ENCODE measurements at places on chromosomes 11 and 22.

DNA sequence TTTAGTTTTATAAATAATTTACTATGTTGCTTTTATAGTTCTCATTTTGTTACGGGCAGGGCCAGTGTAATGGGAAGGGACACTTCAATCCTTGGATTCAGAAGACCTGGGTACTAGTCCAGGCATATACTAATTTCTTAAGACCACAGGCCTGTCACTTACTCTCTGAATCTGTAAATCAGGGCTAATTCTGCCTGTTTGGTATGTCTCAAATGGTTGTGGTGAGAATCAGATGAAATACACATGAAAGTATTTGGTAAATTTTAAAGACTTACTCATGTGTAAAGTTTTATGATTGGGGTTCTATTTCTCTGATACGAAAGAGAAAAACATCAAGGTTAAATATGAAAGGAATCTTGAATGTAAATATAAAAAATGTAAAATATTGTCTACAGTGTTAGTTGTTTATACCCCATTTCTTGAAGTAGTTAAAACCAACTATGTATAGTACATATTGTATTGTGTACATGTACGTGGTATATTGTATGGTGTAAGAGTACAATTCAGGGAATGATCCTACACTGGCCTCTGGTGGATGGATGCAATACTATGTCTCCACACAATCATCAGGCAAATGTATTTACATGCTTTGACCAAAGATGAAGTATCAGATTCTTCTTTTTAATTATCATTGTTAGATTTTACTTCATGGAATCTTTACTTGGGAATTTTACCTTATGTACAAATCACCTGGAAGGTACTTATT lies 24.5 kb upstream of the RAG2 start:
- no peak for DNase-seq

DNA sequence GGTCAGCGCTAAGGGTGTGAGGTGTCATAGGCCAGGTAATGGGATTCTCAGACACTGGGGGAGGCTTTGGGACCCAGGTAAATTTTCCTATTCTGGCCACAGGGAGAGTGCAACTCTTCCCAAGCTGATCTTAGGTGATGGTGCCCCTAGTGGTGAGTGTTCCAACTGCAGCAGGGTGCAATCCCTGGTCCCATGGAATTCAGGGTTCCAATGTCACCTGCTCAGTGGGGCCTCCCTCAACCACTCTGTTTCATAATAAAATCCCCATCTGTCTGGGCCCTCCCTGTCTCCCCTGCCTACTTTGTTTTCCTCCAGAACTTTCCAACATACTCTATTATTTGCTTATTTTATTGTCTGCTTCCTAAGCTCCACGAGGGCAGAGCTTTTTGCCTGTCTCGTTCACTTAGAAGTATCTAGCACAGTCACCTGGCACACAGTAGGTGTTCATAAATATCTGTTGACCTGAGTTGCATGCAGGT lies 2.9 kb upstream of the SGSM1 start:
- DNase-seq: no peak

DNA sequence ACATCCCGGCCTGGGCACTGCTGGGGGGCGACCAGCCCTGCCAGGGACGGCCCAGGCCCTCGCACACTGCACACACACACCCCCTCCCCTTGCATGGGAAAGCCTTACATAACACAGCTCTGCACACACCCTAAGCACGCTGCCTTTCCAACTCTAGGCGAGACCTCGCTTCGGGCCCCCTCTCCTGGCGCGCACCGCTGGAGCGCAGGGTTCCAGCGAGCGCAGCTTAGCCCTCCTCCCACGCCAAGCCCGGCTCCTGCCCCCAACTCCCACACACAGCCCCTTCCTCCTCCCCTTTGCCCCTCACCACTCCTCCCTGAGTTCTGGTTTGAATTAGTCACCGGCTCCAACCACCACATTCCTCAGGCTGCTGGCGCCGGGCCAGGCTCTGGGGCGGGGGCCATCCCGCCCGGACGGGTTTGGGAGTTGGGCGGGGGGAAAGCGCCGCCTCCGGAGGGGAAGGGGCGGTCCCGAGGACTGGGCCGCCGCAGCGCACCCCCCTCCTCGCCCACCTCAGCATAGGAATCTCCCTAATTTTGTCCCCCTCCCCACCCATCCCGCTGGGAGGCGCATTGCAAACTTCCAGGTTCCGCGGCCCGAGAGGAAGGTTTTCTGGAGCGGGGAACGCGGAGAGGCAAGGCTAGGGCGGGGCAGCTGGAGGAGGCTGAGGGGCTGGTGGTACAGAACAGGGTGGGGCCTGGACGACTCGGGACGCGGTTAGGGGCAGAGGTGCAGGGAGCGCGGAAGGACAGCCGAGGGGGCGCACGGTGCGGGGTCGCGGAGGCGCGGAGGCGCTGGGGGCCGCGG lies 966 bp downstream of the AHNAK start:
- no peak for DNase-seq

GRCh38 chr11:47560426-47560825 lies 5.0 kb upstream of the PTPMT1 start:
- no peak for DNase-seq

- no peak for DNase-seq
Observed at GRCh38 chr11:68412593-68413475, 47.7 kb upstream of the PPP6R3 start.

DNA sequence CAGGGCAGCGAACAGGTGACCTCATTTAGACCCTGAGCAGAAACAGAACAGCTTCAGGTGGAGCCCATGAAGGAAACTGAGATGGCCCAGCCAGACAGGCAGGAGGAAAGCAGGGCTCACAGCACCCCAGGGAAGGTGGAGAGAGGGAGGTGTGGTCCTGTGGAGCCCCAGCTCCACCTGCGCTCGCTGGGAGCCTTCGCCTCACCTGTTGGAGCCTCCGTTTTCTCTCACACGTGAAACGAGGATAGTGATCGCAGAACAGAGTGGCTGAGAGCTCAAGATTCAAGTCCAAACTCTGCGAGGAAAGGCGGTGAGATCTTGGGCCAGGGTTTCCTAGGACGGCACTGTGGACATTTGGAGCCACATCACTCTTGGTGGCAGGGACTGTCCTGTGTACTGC lies 8.6 kb upstream of the CERK start:
- DNase-seq: no peak

Data from hippocampal formation (tissue), 2 donors.